Mucosa of gallbladder (tissue), 1 donor: ENCODE measurements at places on chromosomes 6 and 20.

DNA sequence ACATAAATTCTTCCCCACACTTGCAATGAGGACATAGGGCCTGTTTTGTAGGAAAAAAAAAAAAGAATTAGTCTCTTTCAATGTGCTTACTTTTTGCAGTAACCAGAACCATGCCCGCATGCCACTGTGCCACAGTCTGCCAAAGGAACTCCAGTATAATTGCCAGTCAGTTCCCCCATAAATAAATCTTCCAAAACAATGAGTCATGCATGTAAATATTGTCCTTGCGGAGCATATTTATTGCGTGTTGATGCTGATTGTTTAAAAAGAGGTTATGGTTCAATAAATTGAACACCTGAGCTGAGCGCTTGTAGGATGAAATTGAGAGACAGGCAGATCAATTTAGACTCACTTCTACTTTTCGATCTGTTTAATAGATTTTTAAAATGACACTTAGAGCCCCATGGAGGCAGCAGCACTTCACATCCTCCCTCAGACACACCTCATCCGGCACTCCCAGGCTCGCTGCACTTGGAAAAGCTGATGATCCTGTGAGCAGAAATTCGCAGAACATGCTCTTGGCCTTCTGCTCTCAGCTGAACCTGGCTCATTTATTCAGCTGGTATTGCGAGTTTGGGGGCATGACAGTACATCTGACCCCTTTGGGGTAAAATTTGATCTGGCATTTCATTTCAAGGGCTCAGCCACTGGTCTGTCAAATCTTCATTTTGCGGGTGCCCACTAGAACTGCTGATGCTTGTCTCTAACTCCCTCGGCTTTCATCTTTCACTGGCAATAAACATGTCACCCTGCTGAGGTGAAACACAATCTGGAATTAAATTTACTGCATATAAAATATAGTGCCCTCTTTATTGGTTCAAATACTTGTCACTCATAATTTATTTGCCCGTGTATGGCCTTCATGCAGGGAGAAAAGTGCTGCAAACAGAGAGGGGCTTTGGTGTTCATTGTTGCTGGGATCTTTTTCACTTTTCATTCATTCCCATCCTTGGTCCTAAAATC lies 371.1 kb upstream of the POU3F2 start:
- no peak for DNase-seq

GRCh38 chr6:41692730-41693129 lies 42.7 kb downstream of the TFEB start:
- no peak for DNase-seq

DNA sequence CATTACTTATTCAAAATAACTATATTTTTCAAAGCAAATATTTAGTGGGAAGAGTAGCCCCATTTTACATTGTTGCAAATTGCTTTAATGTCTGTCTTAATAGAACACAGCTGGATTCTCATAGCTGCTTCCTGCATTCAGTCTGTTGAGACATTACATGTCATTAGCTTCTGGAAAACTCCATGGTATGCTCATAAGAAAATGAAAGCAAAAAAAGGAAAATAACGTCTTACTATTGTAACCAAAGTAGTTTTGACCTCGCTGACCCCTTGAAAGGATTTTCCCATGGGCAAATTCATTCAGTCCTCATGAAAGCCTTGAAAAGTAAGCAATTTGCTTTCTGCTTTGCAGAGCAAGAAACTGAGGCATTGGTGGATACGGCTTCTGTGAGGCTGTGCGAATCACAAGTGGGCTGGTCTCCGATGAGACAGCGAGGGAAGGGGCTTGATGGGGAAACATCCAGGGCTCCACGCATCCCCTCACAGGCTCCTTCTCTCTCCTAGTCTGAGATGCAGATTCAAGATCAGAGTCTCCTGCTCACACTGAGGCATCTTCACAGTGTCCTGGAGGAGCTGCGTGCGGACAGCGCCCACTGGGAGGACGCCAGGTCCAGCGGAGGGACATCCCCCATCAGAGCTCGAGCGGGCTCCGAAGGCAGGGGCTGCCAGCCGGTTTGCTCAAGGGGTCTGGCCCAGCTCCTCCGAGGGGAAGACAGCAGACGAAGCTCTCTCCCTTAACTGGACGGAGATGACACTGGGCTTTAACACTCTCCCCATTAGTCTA lies 3.3 kb downstream of the C20orf202 start:
- DNase-seq: no peak

- no peak for DNase-seq
Observed at GRCh38 chr20:47558295-47559066, 56.8 kb downstream of the NCOA3 start.

- DNase-seq: peak; percentile 88
Observed at GRCh38 chr6:150072201-150072600, 3.3 kb upstream of the ULBP3 start.
